ENCODE measurements at places on chromosomes 2 and 18.

DNA sequence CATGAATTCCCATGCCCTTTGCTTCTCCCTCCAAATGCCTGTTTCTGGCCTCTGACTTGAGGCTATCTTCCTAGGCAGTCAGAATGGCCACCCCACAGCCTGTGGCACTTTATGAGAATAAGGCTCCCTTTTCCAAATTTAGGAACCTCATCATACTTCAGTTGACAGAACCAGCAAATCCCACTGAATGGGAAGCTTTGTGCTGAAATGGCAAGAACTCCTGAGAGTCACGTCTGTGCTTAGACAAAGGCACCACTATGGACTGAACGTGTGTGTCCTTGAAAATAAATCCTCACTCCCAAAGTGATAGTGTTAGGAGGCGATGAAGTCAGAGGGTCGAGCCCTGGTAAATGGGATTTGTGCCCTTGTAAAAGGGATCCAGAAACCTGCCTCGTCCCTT lies 559.9 kb upstream of the SOX11 start:
- no peak overlapping the region for H3K27ac ChIP-seq
- no peaks in the 10 kb centered on the region for H3K4me1 ChIP-seq
- no peaks in the 10 kb centered on the region for H3K36me3 ChIP-seq

GRCh38 chr2:177692783-177693269 lies 300.3 kb downstream of the AGPS start:
- no peak overlapping the region for H3K27ac ChIP-seq
- DNase-seq = no peak
- H3K4me1 ChIP-seq = no peaks in the 10 kb centered on the region

DNA sequence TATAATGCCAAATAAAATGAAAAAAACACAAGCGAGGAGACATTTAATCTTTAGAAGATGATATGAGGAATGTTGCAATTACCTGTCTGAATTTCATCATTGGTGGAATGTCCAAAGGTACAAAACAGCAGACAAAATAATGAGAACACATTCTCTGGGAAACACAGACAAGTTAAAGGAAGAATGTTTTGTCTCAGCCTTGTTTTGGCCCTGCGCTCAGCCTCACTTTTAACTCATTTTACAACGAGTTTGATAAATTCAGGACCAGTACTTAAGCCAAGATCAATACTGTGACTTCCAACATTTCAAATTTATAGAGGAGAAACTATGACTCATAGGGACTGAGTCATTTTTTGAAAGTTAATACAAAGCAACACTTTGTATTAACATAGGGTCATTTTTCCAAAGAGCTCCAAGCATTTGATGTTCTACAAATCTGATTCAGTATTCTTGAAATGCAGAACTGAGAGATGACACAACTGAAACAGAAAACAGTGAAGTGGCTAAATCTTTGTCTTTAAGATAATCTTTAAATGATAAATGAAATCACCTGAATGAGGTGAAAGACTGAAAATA lies 833.2 kb upstream of the CHAC2 start:
- H3K27ac ChIP-seq = no peak overlapping the region
- H3K36me3 ChIP-seq = no peaks in the 10 kb centered on the region
- no peaks in the 10 kb centered on the region for H3K4me1 ChIP-seq

- no peaks in the 10 kb centered on the region for H3K36me3 ChIP-seq
- DNase-seq = no peak
- no peak overlapping the region for H3K4me3 ChIP-seq
- H3K27me3 ChIP-seq = no peaks in the 10 kb centered on the region
Measured at GRCh38 chr18:1657876-1658275, 753.2 kb downstream of the ADCYAP1 start.

- H3K4me3 ChIP-seq = no peak overlapping the region
- peaks cover 3% of the 10 kb centered on the region for H3K27me3 ChIP-seq
- no peak overlapping the region for H3K27ac ChIP-seq
- H3K4me1 ChIP-seq = no peaks in the 10 kb centered on the region
- H3K36me3 ChIP-seq = no peaks in the 10 kb centered on the region
Measured at GRCh38 chr2:86301009-86301408, 36.4 kb downstream of the REEP1 start.

- H3K4me1 ChIP-seq = no peaks in the 10 kb centered on the region
- H3K4me3 ChIP-seq = no peak overlapping the region
- H3K27me3 ChIP-seq = no peaks in the 10 kb centered on the region
- H3K27ac ChIP-seq = no peak overlapping the region
- no peak for DNase-seq
Measured at GRCh38 chr2:132953771-132954170, 283.8 kb upstream of the LYPD1 start.

GRCh38 chr2:226575928-226576327 lies 223.7 kb downstream of the IRS1 start:
- H3K4me3 ChIP-seq = no peak overlapping the region
- no peaks in the 10 kb centered on the region for H3K4me1 ChIP-seq
- H3K36me3 ChIP-seq = no peaks in the 10 kb centered on the region

DNA sequence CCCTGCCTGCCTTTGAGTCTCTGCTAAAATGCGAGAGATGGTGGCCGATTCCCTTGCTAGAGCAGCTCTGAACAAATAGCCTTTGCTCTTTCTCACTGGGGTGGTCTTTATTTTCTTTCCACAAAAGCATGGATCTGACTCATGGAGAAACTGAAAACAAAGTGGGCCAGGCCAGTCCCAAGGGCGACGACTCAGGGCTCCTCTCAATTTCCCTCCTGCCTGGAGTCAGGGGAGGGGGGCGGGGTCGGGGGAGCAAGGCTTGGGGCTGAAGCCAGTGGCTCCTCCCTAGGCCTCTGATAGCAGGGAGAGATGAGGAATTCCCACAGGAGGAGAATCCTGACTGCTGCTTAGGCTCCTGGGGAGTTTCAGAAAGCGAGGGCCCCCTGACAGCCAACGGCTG lies 17.1 kb upstream of the IL1R2 start:
- no peak overlapping the region for H3K4me3 ChIP-seq
- H3K36me3 ChIP-seq = no peaks in the 10 kb centered on the region
- no peak overlapping the region for H3K27ac ChIP-seq
- no peaks in the 10 kb centered on the region for H3K27me3 ChIP-seq

- H3K36me3 ChIP-seq = peaks cover 16% of the 10 kb centered on the region
- H3K27me3 ChIP-seq = no peaks in the 10 kb centered on the region
- H3K4me1 ChIP-seq = no peaks in the 10 kb centered on the region
- DNase-seq = no peak
- no peak overlapping the region for H3K27ac ChIP-seq
Measured at GRCh38 chr2:202736826-202737225, 102.1 kb downstream of the FAM117B start.

- H3K4me3 ChIP-seq = no peak overlapping the region
- H3K4me1 ChIP-seq = peaks cover 17% of the 10 kb centered on the region
- no peak for DNase-seq
- no peaks in the 10 kb centered on the region for H3K27me3 ChIP-seq
- no peaks in the 10 kb centered on the region for H3K36me3 ChIP-seq
- no peak overlapping the region for H3K27ac ChIP-seq
Measured at GRCh38 chr2:39264733-39265132, 21.0 kb upstream of the CDKL4 start.

GRCh38 chr2:68423966-68424650 lies 43.0 kb downstream of the FBXO48 start:
- no peak overlapping the region for H3K27ac ChIP-seq
- no peaks in the 10 kb centered on the region for H3K27me3 ChIP-seq
- H3K36me3 ChIP-seq = no peaks in the 10 kb centered on the region
- H3K4me1 ChIP-seq = no peaks in the 10 kb centered on the region
- no peak for DNase-seq

DNA sequence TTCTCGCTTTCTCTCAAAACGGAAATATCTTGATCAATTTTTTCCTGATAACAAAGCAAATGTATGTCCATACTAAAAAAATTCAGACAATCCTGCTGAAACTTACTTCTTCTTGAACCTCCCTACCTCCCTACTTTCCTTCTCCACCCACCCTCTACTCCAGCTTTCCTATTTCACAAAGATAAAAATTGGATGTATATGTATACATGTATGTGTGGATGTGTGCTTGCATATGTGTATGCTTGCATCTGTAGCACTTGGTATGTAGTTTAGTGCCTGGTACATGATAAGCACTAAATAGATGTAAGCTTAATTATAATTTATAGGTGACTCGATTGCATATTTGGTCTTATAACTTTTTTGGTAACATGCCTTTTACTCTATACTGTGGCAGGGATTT lies 167.5 kb upstream of the ITGA4 start:
- DNase-seq = no peak
- no peak overlapping the region for H3K4me3 ChIP-seq
- H3K27ac ChIP-seq = no peak overlapping the region
- H3K27me3 ChIP-seq = no peaks in the 10 kb centered on the region
- no peaks in the 10 kb centered on the region for H3K4me1 ChIP-seq

DNA sequence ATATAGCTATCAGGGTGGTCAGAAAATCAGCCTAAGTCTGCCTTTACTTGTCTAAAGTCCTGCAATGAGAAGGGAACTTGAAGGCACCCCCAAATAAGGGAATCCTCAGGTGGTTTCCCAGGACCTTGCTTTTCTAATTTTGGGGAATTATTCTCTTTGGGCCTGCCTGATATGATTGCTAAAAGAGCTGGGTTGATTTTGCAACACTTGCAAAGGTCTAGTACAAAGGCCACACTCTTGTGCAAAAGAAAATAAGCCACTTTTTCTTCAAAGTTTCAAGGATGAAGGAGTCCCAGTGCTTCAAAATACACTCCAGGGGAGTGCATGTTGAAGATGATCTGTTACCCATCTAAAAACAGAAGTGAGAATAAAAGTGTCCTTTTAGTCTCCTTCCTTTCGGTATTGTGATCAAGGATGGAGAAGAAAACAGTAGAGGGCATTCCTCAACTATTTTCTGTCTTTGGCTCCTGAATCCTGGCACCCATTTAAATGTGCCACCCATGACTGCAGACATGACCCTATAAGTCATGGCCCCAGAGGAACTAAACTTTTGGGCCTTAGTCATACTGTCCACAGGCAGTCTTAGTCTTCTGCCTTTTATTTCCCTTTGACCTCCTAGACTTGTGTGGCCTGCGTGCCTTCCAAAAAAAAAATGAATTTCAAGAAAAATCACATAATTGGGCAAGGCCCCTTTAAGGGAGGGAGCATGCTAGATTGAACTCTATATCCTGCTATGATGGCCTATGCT lies 5.1 kb downstream of the SULT1C3 start:
- DNase-seq = no peak
- H3K4me3 ChIP-seq = no peak overlapping the region
- H3K27me3 ChIP-seq = no peaks in the 10 kb centered on the region
- H3K4me1 ChIP-seq = no peaks in the 10 kb centered on the region

Measured in naive thymus-derived CD4-positive, alpha-beta T cell (primary cell).